Jurkat, Clone E6-1 (cell line): ENCODE measurements at places on chromosomes 4 and X.

- peak; percentile 98 for DNase-seq
Observed at GRCh38 chr4:10671366-10671765, 13.2 kb downstream of the CLNK start.

DNA sequence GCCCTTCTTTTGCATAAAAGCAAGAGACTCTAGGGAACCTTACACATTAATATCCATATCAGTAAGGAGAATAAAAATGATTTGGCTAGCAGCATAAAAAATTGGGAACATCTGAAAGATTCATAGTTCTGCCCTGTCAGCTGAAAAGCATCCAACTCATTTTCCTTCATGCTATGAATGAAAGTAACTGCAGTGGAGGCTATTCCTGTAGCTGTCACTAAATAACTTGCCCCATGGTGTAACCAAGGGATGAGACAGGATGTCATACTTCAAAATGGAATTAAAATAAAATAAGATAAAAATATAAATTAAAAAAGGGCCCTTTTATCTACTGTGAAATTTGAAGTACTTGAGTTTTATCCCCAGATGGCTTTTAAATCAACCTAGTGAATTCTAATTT, 878.8 kb downstream of the C4orf33 start:
- DNase-seq, result no peak

DNA sequence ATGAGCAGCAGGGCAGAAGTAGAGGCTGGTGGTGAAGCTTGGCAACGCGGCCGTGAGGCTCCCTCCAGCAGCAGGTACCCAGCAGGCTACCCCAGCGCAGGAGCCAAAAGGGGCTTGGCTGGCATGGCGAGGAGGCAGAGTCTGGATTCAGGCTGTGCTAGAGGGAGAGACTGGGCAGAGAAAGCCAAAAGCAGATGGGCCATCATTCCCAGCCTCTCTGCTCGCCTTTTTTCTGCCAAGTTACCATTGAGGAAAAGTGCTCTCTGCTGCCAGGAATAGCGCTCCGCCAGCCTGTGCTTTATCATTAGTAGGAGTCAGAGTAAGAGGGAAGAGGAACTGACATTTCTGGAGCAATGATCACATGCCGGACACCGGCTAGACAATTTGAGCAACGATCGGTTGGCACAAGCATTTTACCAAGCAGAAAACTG, 28.7 kb upstream of the MAP3K15 start:
- no peak for DNase-seq

GRCh38 chr4:30948653-30949052, 228.5 kb downstream of the PCDH7 start:
- no peak for DNase-seq

DNA sequence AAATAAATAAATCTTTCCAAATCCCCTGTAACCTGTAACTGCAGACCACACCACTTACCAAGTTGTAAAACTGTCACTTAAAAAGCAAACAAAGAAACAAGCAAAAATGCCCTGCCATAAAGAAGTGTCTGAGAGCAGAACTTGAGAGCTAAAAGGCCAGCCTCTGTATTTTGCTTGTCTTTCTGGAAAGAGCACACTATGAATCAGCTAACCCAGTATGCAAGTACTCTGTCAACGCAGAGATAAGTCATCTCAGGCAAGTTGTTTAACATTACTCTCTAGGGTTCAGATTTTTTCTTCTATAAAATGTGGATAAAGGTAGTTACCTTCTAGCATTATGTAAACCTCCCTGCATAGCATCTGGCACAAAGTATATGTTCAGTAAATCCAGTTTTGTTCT, 134.8 kb downstream of the HS3ST1 start:
- DNase-seq, result no peak

GRCh38 chr4:67436742-67437141, 108.6 kb downstream of the CENPC start:
- DNase-seq, result no peak

- no peak for DNase-seq
Observed at GRCh38 chrX:85391878-85392238, 12.4 kb upstream of the POF1B start.

DNA sequence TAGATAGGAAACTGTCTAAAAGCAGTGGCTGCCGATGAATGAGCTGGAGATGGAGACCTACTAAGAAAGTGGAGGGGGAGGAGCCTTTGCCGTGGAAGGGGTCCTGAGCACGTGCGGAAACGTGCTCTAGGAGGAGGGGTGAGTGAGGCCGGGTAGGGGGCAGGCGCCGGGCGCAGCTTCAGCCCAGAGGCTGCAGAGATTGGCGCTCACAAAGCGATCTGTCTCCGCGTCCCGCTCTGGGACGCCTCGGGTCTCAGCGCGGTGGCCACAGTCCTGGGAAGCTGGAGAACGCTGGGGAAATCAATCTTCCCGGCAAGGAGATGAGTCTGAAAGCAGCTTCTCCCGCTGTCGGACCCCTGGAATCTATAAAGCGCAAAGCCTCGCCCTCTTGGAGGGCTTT, 444 bp upstream of the ARHGAP6 start:
- DNase-seq, result no peak

GRCh38 chr4:42729505-42730237, 72.8 kb upstream of the ATP8A1 start:
- DNase-seq, result no peak

GRCh38 chr4:40630335-40631021, 814 bp upstream of the RBM47 start:
- no peak for DNase-seq

GRCh38 chr4:120517966-120518365, 404.6 kb downstream of the PRDM5 start:
- peak; percentile 31 for DNase-seq

- DNase-seq, result no peak
Observed at GRCh38 chr4:12791536-12791935, 692.6 kb downstream of the RAB28 start.

GRCh38 chr4:9947168-9948062, 73.9 kb downstream of the SLC2A9 start:
- DNase-seq, result no peak

DNA sequence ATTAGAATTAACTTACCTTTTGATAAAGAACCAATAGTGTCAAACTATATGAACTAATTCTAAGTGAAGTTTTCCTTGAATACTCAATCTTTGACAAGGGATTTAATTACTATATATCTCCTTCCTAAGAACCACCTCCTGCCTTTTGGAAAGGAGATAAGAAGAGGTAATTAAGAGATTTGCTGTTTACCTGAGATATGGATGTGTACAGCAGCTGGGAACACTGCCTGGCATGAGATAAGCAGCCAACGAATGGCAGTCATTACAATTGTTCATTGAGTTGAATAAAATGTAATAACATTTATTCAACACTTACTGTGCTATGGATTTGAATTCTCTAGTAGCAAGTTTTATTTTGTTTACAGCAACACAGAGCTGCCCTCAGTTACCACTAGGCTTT, 407.1 kb downstream of the SPOCK3 start:
- DNase-seq, result no peak

DNA sequence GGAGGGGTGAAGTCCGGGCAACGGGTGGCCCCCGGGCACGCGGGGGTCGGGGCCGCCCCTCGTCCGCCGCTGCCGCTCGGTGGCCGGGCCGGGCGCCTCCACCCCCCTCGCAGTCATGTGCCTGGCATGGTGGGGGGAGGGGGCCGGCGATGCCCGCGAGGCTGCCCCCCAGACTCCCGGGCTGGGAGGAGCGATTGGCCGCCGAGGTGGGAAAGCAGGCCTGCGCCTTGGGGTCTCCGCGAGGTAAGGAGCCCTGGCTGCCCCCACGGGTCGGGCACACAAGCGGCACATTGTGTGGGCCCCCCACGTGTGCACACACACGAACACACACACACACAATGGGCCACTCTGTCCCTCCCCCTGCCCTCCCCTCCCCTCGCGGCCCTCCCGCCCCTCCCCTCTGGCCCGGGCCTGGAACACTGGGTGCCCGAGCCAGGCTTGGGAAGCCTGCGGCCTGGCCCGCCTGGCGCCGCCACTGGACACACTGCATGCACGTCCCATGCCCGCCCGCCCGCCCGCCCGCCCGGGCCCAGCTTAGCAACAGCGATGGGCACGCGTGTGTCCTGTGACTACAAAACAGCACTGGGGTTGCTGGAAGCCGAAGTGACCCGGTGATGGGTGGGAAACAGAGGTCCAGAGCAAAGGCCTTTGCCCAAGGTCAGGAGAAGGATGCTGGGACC, 1.3 kb downstream of the SLC6A8 start:
- no peak for DNase-seq

GRCh38 chrX:49187526-49187925, 1.4 kb upstream of the PRICKLE3 start:
- DNase-seq, result no peak

- DNase-seq, result no peak
Observed at GRCh38 chr4:22850630-22851029, 157.9 kb downstream of the GBA3 start.

- DNase-seq, result no peak
Observed at GRCh38 chr4:87053176-87053658, 118.4 kb downstream of the AFF1 start.

GRCh38 chr4:31411565-31411964, 691.4 kb downstream of the PCDH7 start:
- DNase-seq, result no peak

DNA sequence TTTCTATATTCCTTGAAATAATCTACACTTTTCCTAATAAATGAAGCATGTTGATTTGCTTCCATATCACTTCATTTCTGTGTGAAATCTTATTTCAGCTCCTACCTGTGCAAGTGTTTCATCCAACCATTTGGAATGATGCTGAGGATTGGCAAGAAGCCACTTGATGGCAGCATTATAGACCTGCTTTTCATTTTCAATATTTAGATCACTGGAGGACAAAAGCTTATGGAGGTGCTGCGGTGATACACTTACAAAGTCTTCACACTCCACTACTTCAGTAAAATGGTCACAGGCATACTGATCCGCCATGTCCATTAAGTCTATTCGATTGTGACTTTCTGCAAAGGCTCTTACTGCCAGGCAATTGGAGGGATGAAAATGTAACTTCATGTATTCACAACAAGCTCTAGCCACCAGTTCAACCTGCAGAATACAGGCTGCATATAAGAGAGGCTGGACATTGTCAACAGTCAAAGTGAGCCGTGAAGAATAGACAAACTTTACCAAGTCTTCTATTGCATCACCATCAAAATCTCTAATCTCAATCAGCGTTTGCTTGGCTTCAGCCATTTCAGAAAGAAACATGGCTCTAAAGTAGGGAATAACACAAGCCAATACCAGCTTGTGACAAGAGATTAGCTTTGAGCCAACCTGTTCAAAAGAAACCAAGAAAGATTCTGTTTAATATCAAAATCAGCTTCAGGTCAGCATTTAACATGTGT, 35.1 kb downstream of the KLHL8 start:
- DNase-seq, result no peak

DNA sequence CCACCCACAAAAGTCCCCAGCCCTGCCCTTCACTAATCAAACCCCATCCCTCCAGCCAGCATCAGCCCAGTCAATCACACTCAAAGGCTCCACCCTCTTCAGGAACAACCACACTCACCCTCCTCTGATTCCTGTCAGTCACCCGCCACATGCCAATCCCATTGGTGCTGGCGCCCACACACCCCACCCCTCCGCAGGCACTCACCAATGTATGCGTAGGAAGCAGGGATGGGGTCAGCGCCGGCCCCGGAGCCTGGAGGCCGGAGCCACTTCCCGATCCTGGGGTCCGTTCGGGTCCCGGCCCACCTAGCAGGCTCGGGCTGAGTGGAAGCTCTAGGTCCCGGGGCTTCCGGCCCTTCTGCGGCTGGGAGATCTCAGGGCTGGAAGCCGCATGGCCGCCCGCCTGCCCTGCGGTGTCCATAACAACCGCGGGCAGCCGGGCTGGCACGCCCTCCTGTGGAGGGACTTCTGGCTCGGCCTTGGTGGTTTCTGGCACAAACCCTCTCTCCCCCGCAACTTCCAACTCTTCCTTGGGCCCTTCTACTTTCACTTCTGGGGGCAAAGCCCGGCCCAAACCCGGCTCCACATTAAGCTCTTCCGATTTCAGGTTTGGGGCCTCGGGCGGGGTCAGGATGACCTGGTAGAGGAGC, 7.9 kb upstream of the CFP start:
- DNase-seq, result no peak

GRCh38 chr4:25838526-25838925, 24.3 kb downstream of the SEL1L3 start:
- DNase-seq, result no peak

- DNase-seq, result peak; percentile 32
Observed at GRCh38 chr4:78951862-78952472, 12.7 kb upstream of the PAQR3 start.

GRCh38 chr4:36574816-36575215, 293.4 kb downstream of the DTHD1 start:
- no peak for DNase-seq

DNA sequence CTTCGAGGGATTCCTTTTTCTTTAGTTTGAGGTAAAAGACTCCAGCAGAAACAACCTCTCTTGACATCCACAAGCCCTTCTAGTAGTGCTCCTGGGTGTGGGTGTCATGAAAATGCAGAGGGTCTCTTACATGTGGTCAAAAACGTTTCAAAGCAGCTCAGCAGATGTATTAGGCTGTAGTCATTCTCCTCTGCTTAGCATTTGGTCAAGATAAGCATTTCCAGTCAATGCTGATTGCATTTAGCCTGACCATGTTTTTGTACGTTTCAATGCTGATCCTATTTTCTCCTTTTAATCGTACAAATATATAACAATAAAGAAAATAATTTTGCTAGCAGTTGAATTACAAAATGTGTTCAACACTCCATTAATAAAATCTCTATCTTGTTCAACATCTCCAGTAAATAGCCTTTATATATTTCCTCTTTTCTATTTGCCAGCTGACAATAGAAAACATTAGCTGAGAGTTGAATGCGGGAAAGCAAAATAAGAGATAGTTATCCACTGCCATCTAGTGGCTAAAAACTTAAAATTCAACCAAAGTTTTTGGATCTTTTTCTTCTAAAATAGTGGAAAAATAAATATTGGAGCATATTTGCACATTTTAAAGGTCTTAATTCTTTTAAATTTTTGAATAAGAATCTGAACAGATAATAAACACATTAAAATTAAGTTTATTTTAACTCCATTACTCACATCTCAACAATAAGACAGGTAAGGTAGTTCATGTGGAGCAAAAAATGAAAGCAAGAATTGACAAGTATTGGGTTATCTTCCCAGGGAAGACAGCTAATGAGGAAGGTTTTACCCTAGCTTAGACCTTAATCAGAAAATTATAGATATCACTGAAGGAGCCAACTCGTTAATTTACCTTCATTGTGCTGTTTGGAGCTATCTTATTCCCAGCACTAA, 15.2 kb upstream of the PACRGL start:
- DNase-seq, result peak; percentile 12

- no peak for DNase-seq
Observed at GRCh38 chrX:39731735-39732134, 366.0 kb downstream of the BCOR start.

DNA sequence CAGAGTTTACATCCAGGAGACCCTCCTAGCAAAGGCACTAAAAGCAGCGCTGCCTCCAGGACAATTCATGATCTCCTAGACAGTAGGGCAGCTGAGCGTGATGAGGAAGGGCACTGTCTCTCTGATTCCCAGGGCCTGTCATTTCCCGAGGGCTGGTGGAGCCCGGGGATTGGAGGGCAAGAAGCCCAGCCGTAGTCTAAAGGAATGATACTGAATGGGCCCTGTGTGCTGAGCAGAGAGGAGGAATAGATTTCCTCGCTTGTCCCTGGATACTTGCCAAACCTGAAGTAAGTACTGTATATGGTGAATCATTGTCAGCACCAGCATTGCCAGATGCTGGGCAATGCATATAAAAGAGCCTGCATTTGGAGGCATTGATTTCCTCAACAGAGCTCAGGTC, 88.0 kb upstream of the SLITRK2 start:
- no peak for DNase-seq
